ENCODE measurements at places on chromosomes 2 and 18. TPM values are rescaled to one million over a fixed set of nuclear protein-coding genes. Genes with fewer than 3 reads are reported as not detected.

The ST8SIA3 gene
- not detected for total RNA-seq

The FBXO48 gene
- total RNA-seq, result 0.38 TPM

The TYMS gene
- 16.8 TPM for total RNA-seq

The IGFBP2 gene
- 40.1 TPM for total RNA-seq

- DNase-seq, result peak; percentile 26
Observed at GRCh38 chr2:189444322-189444721, 3.0 kb downstream of the WDR75 start.

GRCh38 chr2:145593991-145594614, 1074.2 kb upstream of the ZEB2 start:
- DNase-seq, result peak; percentile 93

GRCh38 chr2:172103471-172104272, 972 bp upstream of the DLX2 start:
- peak; percentile 91 for DNase-seq

GRCh38 chr2:166895243-166895642, 7.0 kb downstream of the XIRP2 start:
- no peak for DNase-seq

GRCh38 chr2:64488050-64488974, 34.4 kb downstream of the LGALSL start:
- DNase-seq, result peak; percentile 59

GRCh38 chr2:228086561-228086960, 94.9 kb downstream of the SPHKAP start:
- DNase-seq, result no peak

Measured in GM23248 (cell line).